ENCODE measurements at places on chromosomes 1 and 21.

- no peak for DNase-seq
These were observed 59.7 kb downstream of the LBR start for GRCh38 chr1:225368036-225368552.

DNA sequence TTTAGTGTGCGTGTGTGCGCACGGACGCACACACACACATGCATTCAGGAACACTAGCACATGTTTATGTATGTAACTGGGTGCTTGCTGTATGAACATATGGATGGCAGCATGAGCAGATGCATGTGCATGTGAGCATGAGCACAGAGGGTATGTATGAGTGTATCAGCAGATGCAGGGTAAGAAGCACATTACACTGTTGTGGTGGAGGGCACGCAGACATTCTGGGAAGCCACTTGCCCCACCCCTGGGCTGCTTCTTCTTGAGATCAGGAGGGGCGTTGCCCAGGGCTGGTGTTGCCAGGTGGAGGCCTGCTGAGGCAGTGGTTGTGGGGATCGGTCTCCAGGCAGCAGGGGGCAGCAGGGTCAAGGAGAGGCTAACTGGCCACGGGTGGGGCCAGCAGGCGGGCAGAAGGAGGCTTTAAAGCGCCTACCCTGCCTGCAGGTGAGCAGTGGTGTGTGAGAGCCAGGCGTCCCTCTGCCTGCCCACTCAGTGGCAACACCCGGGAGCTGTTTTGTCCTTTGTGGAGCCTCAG is 3.9 kb upstream of the P3R3URF start:
- DNase-seq, result no peak

- DNase-seq, result no peak
These were observed 149.9 kb downstream of the MRPL39 start for GRCh38 chr21:25457411-25457810.

GRCh38 chr1:4599951-4600481 is 54.4 kb upstream of the AJAP1 start:
- no peak for DNase-seq

- no peak for DNase-seq
These were observed 2.1 kb upstream of the EFNA1 start for GRCh38 chr1:155125511-155125945.

GRCh38 chr1:23417570-23417969 is 7.0 kb downstream of the TCEA3 start:
- no peak for DNase-seq

GRCh38 chr1:110916669-110917306 is 43.8 kb downstream of the CD53 start:
- no peak for DNase-seq

- no peak for DNase-seq
These were observed 6.6 kb upstream of the TINAGL1 start for GRCh38 chr1:31569596-31570173.

DNA sequence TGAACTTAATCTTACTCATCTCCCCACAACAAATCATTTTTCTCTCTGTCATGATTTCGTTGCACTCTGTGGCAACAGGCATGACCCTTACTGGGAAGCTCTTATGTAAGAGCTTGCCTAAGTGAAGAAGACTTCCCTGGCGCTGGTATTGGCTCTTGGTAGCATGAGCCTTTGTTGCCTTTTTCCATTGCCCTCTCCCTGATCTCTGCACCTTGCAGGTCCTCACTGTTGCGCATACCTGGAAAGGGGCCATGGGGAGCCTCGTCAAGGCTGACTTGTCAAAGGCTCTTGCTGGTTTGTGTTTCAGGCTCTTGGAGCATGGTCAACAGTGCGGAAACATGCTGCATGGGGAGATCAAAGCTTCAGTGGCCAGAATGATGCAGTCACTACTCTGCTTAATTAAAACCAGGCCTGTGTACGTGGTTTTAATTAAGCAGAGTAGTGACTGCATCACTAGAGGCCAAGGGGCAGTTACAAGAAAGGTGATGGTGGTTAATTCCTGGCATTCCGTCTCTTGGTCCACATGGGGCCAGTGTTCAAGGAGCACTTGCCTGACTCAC is 141.3 kb downstream of the SPATA46 start:
- DNase-seq, result no peak

DNA sequence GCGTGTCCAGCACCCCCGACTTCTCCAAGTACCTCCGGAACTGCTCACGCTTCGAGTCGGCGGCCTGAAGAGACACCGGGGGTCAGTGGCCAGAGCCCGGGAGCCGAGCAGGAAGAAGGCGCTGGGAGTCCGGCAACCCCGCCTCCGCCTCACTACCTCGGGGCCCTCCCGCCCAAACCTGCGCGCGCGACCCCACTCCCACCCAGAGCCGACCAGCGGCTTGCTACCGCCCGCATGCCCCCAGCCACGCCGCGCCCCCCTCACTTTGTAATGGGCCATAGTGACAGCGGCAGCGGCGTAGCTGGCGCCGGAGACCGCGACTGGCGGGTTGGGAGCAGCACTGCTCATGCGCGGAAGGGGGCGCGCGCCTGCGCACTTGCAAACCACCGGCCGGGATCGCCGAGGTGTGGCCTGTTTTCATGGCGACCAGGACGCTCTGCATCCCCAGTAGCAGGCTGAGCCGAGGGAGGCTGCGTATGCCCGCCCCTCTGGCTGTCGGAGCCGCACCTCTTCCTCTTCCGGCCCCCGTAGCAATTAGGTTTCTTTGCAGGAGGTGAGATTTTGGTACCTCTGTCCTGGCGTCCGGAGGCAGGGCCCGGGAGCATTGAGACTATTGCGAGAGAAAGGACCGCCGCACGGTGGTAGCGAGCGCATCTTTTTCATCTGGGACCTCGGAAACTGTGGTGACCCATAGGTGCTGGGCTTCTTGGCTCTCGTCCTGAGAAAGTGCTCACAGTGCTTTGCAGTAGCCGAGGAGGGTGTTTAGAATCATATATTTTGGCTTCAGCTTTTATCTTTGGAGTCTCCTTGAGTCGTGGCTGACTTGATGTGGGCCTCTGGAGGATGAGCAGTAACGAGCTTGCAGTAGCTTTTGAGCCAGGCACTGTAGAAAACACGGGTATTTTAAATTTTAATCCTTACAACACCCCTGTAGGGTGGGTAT is at the start of gene MYCBP:
Gene MYCBP (minus strand): TSS at position 322 of the 943 bp plus-strand sequence. CDS start 43 bp downstream, at position 279.
- DNase-seq, result peak; percentile 99

- no peak for DNase-seq
These were observed 11.3 kb downstream of the ATAD3B start for GRCh38 chr1:1482856-1483255.

DNA sequence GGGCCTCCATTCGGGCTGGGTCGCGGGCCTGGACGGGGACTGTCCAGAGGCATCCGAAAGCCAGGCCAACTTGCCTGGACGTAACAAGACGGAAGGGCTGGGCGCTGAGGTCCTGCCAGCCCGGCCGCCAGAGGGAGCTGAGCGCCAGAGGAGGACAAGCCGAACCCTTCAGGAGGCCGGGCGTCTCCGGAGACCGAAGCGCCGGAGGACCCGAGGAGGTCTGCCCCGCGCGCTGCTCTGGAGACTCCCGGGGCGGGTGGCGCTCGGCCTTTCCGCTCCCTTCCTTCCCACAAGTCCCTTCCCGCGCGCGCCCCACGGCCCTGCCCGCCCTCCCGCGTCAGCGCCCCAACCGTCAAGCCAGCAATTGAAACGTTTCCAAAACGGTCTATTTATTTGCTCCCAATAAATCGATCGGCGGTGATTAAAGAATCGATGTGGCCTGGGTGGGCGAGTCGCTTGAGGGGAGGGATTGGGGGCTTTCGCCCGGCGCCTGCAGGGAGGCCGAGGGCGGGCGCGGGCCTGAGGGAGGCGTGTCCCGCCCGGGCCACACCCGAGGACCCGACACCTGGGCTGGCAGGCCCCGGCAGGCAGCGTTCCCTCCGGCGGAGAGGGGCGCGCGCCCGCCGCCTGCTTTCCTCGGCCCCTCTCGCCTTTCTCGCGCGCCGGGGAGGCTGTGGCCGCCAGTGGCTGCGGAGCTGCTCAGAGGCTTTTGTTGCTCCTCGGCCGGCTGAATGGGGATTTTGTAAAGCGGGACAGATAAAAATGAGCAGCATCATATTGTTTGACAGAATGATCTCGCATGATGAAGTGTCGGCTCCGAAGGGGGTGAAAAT is 5.2 kb upstream of the FOXD3 start:
- DNase-seq, result no peak

DNA sequence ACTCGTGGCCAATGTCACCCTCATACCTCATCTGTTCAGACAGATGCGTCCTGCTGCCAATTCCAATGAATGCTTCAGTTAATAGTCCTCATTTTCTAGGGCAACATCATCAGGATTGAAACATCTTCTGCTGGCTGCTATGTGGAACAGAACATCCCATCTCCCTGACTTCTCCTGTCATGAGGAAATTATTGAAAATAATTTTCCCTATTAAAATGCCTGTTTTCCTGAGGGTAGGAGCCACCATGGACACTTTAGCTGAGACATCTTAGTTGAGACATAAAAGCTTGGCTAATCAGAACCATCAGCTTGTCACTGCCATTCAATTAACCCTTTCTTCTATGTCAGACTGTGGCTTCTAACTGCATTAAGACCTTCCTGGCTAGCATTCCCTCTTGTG is 396.1 kb downstream of the HHAT start:
- no peak for DNase-seq

DNA sequence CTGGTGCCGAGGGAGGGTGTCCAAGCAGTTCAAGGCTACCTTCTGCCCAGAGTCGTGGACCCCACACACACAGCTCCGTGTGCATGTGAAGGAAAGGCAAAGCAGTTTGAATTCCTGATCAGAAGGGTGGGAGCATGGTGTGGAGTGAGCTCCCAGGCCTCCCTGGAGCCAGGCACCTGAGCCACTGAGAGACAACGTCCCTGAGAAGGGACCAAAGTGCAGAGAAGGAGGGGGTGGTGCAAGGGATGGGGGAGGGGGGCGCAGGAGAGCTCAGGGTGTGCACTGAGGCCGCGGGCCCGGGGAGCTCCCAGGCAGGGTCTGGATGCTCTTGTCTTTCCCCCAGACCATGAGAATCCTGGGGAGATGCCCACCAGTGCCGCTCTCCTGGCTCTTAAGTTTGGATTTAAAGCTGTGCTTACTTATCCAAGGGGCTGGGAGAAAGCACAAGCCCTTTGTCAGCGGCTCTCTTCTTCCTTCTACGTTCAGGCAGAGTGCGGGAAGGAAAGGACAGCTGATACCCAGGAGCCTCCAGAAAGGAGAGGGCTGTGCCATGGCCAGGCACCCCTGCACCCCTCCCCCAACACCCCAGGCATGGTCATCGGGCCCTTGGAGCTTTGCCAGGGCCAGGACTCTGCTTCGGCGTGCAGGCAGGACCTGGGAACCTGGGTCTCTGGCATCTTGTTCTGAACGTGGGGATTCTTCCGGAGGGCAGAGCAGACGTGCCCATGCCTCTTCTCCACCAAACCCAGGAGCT is 24.1 kb downstream of the ACTA1 start:
- no peak for DNase-seq

- no peak for DNase-seq
These were observed 207.6 kb downstream of the TM2D1 start for GRCh38 chr1:61517345-61517744.

DNA sequence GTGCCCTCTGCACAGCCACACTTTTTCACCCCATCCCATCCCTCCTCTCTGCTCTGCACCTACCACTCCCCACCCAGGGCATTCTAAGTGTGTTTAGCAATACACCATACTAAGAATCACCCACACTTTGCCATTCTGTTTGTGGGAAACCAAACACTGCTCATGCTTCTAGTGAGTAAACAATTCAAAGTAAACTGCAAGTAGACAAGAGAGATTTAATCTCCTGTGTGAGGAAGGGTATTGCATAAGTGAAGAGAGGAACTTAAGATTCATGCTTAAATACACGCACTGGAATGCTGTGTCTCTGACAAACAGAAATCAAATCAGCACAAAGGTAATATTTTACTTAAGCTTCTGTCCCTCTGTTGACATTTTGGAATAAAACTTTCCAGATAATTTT is 4.8 kb upstream of the EDARADD start:
- DNase-seq, result no peak

DNA sequence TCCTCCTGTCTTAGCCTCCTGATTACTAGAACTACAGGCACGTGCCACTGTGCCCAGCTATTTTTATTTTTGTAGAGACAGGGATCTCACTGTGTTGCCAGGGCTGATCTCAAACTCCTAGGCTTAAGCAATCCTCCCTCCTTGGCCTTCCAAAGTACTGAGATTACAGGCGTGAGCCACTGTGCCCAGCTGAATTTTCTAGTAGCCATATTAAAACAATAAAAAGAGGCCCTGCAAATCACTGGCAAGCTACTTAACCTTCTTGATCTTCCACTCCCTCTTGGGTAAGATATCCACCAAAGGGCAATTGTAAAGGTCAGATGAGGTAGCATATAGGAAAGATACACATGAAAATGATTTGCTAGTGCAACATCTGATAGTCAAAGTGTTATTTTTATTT is 65.6 kb upstream of the SRSF10 start:
- no peak for DNase-seq

- no peak for DNase-seq
These were observed 48.8 kb upstream of the MAN1A2 start for GRCh38 chr1:117318426-117318825.

DNA sequence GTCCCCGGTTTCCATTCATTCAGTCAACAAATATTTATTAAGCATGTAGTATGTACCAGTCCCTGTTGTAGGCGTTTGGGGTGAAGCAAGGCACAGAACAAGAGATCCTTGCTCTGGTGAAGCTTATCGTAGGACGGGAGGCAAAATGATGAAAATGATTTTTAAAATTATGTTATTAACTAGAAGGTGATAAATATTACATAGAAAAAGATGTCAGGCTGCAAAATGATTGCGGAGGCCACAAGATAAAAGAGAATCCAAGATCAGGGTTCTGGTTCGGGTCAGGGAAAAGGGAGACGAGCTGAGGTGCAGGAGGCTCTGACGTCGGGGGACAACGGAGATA is 602 bp upstream of the CGN start:
- DNase-seq, result no peak

GRCh38 chr21:33362044-33362555 is 37.3 kb downstream of the IFNAR1 start:
- DNase-seq, result peak; percentile 51

DNA sequence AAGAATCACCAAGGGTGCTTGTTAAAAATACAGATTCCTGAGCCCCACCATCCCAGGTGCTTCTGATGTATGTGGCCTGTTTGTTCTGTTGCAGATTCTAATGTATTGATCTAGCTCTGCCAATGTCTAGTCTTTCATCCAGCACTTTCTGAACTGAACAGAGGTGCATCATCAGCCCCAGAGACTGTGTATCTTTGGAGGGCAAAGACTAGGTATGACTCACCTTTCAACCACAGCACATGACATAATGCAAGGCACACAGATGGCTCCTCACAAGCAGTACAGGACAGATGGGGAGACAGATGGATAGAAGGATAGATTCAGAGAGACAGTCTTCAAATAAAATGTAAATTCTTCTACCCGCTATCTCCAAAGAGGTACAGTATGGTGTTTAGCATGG is 32.3 kb downstream of the CD58 start:
- no peak for DNase-seq

DNA sequence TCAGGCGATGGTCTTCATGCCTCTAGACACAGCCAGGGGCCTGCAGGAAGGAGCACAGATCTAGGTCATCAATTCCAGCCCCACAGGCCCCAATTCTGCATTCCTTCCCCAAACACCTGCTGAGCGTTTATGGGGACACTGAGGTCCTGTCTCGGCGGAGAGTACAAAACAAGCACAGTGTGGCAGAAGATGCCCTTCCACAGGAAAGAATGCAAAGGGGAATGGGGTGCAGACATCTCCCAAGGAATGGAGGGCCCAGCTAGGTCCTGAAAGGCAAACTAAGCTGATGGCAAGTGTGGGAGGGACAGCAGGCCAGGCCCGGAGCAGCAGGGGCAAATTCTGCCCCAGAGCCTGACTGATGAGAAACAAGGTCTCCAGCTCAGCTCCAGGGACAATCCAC is 3.5 kb upstream of the S100A8 start:
- DNase-seq, result no peak
